ENCODE measurements at places on chromosomes 6 and 20.
A peak's percentile ranks its signal among the peaks of the same experiment; 100 is the strongest.

DNA sequence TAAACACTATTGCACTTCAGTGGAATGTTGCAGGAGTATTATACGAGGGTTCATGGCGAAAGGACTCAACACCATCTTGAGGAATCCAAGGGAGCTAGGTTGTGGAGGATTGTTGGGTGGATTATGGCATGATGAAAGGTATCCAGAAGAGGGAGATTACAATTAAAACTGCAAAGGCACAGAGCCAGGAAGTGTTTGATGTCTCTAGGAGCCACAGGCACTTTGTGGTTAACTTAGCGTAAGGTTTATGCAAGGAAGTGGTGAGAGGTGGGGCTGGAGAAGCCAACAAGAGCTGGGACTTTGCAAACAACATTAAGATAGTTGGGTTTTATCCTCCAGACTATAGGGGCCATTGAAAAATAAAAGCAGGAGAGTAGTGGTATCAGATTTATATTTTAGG lies 86.6 kb upstream of the TPD52L1 start:
- DNase-seq, result peak; percentile 47

- DNase-seq, result no peak
Observed at GRCh38 chr20:56829788-56830385, 200.8 kb downstream of the TFAP2C start.

DNA sequence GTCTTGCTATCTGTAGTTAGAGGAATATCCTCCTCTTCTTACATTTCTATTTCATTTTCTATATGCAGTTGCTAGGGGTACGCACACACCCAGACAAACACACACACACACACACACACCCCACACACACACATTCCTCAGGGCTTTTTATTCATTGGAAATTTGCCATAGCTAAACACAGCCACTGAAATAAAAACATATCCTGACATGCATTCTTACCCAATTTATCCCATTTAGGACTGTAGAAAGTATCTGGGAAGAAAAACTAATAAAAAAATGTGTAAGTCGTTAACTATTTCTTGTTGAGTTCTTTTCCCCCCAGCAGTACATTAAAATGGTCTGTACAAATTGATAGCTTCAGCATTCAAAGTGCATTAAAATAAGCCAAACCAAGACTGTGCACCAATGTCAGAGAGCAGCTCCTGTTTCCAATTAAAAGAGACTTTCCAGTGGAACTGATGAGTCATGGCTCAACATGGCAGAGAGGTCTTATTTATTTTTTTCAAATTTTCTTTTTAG lies 357.9 kb upstream of the AGPAT4 start:
- DNase-seq, result no peak

DNA sequence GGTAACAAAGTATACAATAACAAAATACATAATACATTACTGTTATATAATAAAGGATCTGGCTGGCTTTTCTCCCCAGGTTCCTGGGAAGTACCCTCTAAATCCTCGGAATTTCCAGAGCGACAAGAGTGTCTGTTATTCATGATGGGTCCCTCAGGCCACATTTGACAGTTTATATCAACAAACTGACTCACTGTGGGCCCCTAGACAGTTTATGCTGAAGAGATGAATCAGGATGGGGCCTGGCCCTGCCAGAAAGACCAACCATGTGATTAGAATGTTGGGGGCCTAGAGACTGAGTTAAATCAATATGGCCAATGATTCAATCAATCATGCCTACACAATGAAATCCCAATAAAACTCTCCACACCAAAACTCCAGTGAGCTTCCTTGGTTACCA lies 13.5 kb downstream of the USP45 start:
- no peak for DNase-seq

- peak; percentile 88 for DNase-seq
Observed at GRCh38 chr6:110738899-110739365, 76.3 kb downstream of the CDK19 start.

GRCh38 chr6:163625265-163625664 lies 210.7 kb downstream of the QKI start:
- no peak for DNase-seq

DNA sequence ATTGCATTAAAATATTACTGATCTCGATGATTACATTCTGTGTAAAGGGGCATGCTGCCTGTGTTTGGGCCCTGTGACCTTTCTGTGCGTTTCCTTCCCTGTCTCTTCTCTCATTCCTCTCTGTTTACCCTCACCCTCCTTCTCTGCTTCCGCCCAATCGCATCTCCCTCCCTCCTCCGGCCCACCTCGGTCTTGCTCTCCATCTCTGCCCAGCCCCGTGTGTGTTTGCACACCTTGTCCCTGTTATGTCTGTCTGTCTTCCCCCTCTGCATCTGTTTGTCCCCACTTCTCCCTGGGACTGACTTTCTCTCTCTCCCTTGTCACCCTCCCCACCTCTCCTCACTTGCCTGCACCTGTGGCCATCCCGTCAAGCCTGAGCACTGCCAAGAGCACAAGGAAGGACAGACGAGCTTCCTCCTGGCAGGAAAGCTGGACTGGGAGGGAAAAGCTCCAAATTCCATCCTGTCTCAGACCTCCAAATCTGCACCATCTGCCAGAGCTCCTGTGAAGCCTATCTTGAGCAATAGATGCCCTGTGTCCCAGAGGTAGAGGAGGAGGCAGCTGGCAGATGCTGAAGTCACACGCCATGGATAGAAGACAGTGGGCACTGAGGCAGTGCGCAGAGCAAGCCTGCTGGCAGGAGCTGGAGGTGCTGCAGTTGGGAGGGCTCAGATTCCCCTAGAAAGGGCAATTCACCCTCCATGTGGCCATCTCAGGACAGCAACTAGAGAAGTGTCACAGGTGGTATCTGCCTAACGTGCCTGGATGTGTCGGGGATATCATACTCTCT lies 172.3 kb downstream of the PTPRT start:
- no peak for DNase-seq

DNA sequence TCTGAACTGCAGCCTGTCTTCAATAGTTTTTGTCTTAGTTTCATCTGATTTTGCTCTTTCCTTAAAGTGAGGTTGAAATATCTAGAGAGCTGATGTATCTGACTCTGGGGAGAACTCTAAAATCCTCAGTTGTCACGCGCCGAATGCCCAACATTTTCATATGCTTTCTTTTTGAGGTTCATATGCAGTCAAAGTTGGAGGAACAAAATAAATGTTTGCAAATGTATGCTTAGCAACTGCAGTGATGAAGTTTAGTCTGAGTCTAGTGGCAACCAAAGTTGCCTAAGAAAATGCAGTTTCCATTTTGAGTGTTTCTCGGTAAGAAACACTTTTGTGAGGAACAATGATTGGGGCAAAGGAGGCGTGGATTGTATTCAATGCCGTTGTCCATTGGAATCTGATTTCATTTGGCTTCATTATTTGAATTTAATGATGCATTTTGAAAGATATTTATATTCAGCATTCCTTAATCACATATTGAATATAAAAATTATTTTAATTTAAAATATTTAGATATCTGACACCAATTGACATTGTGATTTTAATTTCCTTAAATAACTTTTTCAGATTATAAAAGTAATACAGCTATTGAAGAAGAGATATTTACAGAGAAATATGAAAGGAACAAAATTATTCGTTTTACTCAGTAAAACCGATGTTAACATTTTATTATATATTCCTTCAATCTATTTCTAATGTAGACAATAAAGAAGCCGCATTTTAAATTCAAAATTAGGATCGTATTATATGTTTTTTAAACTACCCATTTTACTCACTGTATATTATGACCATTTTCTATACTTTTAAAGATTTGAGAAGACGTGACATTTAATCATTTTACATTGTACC lies 122.0 kb downstream of the PLEKHG1 start:
- no peak for DNase-seq

- peak; percentile 69 for DNase-seq
Observed at GRCh38 chr6:122747573-122747972, 31.9 kb upstream of the FABP7 start.

- no peak for DNase-seq
Observed at GRCh38 chr6:103723438-103724322, 1136.0 kb downstream of the HACE1 start.

DNA sequence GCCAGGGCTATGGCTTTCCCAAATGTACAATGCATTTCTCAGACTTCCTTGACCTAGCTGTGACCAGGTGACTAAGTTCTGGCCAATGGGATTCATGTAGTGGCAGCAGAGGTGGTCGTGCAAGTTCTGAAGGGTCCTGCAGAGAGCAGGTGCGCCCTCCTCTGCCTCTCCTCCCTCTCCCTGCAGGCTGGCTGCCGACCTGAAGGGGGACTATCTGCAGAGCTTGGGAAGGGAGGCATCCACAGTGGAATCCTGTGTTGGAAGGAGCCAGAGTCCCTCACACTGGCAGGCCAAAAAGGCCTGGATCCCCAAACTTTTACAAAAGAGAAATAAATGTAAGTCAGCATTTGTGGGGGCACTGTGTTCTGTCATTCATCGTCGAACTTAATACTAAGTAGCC lies 66.6 kb downstream of the CDH26 start:
- no peak for DNase-seq

DNA sequence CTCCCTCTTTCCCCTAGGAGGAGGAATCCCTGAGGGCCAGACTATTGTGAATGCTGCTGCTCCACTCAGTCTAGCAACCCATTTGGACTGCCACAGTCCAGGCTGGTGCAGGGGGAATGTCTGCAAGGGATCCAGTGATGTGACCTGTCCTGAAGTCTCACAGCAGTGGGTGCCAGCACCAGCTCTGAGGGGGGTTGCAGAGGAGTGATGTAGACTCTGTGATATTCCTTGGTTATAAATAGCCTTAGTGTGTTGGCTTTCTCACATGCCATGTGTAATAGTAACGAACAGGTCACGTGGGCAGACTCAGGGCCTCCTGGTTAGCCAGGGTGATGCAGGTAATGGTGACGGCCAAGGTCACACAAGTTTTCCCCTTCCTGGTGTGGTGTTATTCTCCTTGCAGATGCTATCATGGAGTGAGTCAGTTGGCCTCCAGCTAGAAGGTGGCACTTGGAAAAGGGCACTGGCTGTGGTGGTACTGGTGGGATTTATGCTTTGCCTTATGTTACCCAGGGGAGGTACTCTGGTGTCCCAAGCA lies 404.4 kb downstream of the UTRN start:
- no peak for DNase-seq

DNA sequence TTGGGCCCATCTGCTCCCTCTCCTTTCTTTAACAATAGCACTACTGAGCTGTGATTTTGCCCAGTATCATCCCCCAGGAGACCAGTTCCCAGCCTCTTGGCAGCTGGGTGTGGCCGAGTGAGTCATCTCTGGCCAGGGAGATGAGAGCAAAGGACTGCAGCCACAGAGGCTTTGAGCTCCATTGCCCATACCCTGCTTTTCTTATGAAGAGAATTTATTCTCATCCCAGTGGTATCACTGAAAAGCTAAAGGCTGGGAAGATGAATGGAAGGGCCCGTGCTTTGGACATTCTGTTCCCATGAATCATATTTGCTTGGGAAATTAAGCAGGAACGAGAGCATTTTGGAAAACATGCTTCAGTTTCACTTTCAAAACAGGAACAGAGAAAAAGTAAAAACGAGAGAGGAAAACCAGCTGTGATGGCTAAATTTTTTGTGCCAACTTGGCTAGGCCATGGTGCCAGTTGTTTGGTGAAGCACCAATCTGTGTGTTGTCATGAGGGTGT lies 14.9 kb downstream of the CST3 start:
- no peak for DNase-seq

- no peak for DNase-seq
Observed at GRCh38 chr6:143745166-143746133, 67.7 kb downstream of the PHACTR2 start.

DNA sequence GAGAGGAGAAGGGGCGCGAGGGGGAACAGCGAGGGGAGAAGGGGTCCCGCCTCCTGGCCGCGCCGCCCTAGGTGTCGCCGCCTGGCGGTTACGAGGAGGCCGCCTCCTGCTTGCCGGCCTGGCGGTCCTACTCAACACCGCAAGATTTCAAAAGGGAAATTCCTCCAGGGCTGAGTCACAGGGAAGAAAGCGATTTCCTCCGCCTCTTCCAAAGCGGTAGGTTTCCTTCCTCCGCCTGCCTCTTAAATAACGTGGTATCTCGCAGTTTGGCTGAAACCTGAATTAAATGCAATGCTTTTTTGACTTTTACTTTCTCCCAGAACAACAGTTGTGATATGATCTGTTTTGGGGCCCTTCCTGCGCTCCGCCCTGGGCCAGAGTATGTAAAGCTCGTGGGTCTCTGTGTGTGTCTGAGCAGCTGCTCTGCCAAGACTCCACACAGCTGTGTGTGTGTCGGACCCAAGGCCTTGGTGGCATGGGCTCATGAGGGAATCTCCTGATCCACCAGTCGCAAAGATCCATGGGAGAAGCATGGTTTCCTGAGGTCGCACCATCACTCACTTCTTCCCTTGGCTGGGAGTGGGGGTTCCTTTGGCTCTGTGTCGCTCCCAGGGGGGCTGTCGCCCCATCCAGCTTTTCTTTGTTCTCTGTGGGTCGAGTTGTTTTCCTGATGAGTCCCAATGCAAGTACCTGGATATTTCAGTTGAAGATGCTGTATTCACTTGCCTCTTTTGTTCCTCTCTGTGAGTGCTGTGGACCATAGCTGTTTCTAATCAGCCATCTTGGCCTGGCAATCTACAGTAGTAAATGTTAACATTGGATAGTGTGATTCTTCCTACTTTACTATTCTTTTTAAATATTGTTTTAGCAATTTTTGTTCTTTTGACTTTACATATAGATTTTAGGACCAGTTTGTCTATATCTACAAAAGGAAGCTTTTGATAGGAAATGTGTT lies 31.6 kb upstream of the NOTCH4 start:
- DNase-seq, result no peak

- DNase-seq, result no peak
Observed at GRCh38 chr6:18384621-18385020, 2.5 kb upstream of the RNF144B start.

- no peak for DNase-seq
Observed at GRCh38 chr6:39407446-39407993, 85.0 kb upstream of the KCNK16 start.

GRCh38 chr6:15484140-15484539 lies 178.7 kb downstream of the DTNBP1 start:
- DNase-seq, result no peak

- peak; percentile 80 for DNase-seq
Observed at GRCh38 chr6:16712931-16713484, 48.3 kb downstream of the ATXN1 start.

- no peak for DNase-seq
Observed at GRCh38 chr20:36873498-36874189, 2.3 kb upstream of the TLDC2 start.

DNA sequence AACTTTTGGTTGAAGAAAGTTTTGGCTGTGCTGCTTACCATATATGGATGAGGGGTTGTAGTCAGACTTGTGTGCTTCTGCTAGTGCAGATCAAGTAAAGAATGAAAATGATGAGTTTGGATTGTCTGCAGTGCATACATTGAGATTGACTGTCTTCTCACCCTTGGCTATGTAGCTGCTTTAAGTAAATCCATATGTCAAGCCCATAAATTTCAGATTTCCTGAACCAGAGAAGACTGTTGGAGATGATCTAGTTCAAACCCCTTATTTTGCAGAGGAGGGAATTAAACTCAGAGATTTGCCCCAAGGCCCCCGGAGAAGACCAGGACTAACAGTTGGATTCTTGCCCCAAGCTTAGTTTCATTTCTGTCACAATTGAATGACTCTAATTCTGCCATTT lies 67.2 kb downstream of the PKIB start:
- no peak for DNase-seq

- DNase-seq, result no peak
Observed at GRCh38 chr6:93916716-93917115, 497.4 kb upstream of the EPHA7 start.
